ENCODE measurements at places on chromosomes 3 and 15. TPM values are rescaled to one million over a fixed set of nuclear protein-coding genes. Genes with fewer than 3 reads are reported as not detected.
A peak's percentile ranks its signal among the peaks of the same experiment; 100 is the strongest.

The CCDC80 gene
- total RNA-seq, result 201 TPM

The HRG gene
- total RNA-seq, result not detected

GRCh38 chr3:177646749-177647148 is 449.5 kb upstream of the TBL1XR1 start:
- no peaks in the 10 kb centered on the region for H3K27me3 ChIP-seq
- H3K4me1 ChIP-seq, result peaks cover 10% of the 10 kb centered on the region
- no peak overlapping the region for H3K27ac ChIP-seq
- DNase-seq, result no peak
- no peak overlapping the region for H3K4me3 ChIP-seq

GRCh38 chr3:195441992-195442572 is 738 bp downstream of the ACAP2 start:
- H3K4me3 ChIP-seq, result peak overlapping the region; percentile 88
- no peaks in the 10 kb centered on the region for H3K36me3 ChIP-seq
- DNase-seq, result peak; percentile 73
- no peaks in the 10 kb centered on the region for H3K27me3 ChIP-seq

GRCh38 chr3:102301155-102301880 is 133.5 kb upstream of the ZPLD1 start:
- H3K27ac ChIP-seq, result no peak overlapping the region
- DNase-seq, result no peak
- H3K4me1 ChIP-seq, result no peaks in the 10 kb centered on the region
- no peaks in the 10 kb centered on the region for H3K36me3 ChIP-seq

DNA sequence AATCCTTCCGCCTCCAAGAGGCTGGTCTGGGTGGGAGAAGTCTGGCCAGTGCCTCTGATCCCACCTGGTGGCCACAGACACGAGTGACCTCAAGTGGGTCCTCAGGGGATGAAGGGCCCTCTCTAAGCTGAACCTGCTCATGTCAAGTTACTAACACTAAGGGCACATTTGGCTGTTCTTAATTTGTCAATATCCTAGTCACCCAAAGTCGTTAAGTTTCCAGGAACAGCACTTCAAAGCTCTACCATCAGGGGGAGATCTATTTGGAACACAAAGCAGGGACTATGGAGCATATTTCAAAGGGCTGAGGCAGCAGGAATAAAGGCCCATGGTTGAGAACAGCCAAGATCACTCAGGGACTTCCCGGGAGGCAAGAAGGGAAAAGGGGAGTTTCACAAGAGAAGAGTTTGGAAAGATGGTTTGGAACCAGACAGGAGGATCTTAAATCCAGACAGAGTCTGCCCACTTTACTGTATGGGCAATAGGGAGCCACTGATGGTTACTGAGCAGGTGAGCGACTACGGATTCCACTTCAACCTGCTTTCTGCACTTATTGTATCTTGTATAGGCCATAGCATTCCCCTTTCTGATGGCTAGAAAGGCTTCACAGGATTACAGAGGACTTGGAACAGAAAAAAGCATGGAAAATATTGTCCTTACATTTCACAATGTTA is 13.7 kb downstream of the OXTR start:
- H3K4me1 ChIP-seq, result no peaks in the 10 kb centered on the region
- H3K36me3 ChIP-seq, result no peaks in the 10 kb centered on the region
- H3K27ac ChIP-seq, result no peak overlapping the region
- H3K4me3 ChIP-seq, result no peak overlapping the region
- no peaks in the 10 kb centered on the region for H3K27me3 ChIP-seq

The ATP13A4 gene
- total RNA-seq, result 0.49 TPM

The AGTR1 gene
- total RNA-seq, result 48.7 TPM

DNA sequence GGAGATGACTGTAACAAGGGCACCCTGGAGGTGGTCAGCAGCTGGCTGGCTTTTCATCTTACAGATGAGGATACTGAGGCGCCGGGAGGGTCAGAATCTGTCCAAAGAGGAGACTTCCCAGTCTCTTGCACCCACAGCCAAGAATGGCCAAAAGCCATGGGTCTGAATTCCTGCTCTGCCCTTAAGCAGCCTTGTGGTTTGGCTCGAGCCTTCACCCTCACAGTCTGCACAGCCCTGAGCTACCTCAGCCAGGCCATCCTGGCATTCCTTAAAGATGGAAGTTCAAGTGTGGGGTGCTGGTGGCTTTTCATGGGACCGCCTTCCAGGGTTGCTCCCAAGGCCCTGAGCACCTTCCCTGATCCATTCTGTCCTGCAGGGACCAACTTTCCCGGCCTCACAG is 59.2 kb downstream of the CACNA2D2 start:
- H3K27me3 ChIP-seq, result no peaks in the 10 kb centered on the region
- DNase-seq, result no peak
- no peak overlapping the region for H3K4me3 ChIP-seq
- no peaks in the 10 kb centered on the region for H3K4me1 ChIP-seq
- H3K27ac ChIP-seq, result no peak overlapping the region
- no peaks in the 10 kb centered on the region for H3K36me3 ChIP-seq

GRCh38 chr3:55818485-55818884 is 331.4 kb upstream of the WNT5A start:
- H3K27ac ChIP-seq, result no peak overlapping the region
- H3K27me3 ChIP-seq, result no peaks in the 10 kb centered on the region
- no peak overlapping the region for H3K4me3 ChIP-seq
- no peaks in the 10 kb centered on the region for H3K36me3 ChIP-seq
- DNase-seq, result no peak

The ZPLD1 gene
- not detected for total RNA-seq

Measured in sigmoid colon (tissue), 7 donors.